ENCODE measurements at places on chromosomes 3 and 15.

- no peak for DNase-seq
Measured at GRCh38 chr3:102471001-102471400, 36.2 kb downstream of the ZPLD1 start.

DNA sequence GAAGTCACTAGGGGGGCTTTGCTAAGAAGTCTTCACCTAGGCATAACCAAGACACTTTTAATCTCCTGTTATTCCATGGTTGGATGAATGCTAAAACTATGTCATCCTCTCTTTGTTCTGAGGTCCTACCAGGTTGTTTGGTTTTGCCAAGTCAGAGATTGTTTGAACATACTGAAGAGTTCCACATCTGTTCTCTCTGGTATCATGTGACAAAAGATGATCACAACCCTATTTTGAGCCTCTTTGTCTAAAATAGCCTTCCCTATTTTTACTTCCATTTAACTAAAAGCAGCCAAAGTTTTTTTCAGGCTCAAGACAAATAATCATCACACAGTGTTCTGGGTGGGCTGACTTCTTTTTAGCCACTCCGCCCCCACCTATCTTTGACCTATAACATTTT, 218.4 kb upstream of the LMCD1 start:
- no peak for DNase-seq

GRCh38 chr15:65525622-65526021, 4.6 kb upstream of the HACD3 start:
- DNase-seq, result no peak

DNA sequence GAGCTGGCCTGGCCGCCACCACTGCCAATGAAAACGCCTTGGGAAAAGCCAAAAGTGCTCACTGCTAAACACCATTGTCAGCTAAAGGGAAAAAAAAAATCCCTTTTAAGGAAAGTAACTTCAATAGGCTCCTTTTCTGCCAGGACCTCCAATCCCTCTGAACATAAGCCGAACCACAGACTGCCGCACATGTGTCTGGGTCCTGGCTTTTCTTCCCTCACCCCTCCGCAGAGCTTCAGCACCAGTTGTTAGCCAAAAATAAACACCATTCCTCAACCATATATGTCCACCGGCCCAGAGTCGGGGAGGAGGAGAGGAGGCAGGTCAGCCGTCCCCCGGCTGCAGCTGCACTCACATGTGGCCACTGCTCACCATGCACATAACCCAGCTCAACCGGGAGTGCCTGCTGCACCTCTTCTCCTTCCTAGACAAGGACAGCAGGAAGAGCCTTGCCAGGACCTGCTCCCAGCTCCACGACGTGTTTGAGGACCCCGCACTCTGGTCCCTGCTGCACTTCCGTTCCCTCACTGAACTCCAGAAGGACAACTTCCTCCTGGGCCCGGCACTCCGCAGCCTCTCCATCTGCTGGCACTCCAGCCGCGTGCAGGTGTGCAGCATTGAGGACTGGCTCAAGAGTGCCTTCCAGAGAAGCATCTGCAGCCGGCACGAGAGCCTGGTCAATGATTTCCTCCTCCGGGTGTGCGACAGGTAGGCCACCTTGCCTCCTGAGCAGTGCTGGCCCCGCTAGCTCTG, at the start of gene FBXL22:
Gene FBXL22, plus strand, starts transcription at position 350 of the 753 bp plus-strand sequence. Its CDS starts 6 bp downstream, at position 356.
- no peak for DNase-seq

GRCh38 chr15:50390554-50391264, 33.5 kb upstream of the USP8 start:
- no peak for DNase-seq

- DNase-seq, result no peak
Measured at GRCh38 chr3:34504775-34505174, 706.3 kb downstream of the PDCD6IP start.

- DNase-seq, result no peak
Measured at GRCh38 chr3:178567611-178568010, 31.4 kb downstream of the KCNMB2 start.

DNA sequence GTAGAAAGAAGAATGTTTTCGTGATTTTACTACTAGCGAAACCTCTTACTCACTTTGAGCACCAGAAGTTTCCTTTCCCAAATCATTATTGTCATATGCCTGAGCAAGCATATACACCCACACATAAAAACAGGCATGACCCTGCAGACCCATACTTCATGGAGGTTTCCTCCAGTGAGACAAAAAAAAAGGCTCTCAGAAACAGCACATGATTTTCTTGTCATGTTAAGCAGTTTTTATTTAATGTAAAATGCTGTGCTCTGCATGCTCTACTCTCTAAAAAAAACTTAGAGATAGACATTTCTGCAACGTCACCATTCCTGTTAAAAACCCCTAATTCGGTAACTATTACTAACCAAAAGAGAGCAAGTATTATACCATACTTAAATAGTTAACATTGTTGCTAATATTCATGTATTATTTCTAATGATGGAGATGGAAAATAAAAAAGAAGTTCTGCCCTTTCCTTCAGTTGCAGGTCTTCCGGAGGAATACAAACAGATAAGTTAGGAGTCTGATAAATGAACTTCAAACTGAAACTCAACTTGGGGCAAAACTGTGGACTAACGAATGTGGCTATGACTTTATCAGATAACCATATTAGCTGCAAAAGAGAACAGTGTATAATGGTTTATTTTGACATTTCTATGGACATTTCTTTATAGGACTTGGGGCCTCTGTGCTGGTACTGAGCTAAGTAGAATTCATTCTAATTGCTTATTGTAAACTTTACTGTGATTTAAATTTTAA, 15.9 kb downstream of the CD200R1 start:
- no peak for DNase-seq

GRCh38 chr3:59246719-59247401, 197.0 kb upstream of the CFAP20DC start:
- DNase-seq, result no peak

- DNase-seq, result no peak
Measured at GRCh38 chr3:136294176-136294575, 44.0 kb downstream of the PCCB start.

- no peak for DNase-seq
Measured at GRCh38 chr3:107367353-107367752, 9.9 kb upstream of the CCDC54 start.

DNA sequence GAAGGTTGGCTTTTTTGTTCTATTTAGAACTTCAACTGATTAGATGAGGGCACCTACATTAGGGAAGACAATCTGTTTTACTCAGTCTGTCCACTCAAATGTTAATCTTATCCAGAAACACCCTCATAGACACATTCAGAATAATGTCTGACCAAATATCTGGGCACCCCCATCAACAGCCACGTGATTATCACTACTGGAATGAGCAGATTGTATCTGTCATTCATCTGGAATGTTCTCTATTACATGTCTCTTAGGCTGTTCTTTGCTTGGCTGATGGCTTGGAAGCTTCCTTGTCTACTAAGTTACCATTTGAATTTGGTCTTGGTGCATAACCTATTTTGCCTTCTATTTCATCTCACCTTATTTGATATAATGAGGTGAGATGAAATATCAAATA, 15.7 kb upstream of the LRRC58 start:
- no peak for DNase-seq

DNA sequence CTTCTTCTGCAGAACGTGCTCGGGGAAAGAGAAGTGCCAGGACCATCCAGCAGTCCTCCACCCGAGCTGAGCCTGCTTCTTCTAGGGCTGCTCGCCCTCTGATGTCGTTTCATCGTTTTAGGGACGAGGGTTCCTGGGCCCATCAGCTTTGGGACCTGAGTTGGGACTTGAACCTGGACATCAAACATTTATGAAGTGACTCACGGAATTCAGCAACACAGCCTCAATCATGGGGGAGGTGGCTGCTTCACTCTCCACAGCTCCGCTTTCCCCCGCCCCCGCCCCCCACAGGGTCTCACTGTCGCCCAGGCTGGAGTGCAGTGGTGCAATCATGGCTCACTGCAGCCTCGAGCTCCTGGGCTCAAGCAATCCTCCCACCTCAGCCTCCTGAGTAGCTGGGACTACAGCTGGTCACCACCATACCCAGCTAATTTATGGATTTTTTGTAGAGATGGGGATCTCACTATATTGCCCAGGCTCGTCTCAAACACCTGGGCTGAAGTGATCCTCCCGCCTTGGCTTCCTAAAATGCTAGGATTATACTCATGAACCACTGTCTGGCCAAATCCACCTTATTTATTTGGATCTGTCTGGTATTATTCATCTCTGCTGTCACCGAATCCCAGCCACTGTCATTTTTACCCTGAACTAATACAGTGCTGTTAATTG, 725 bp upstream of the SCAMP2 start:
- no peak for DNase-seq

DNA sequence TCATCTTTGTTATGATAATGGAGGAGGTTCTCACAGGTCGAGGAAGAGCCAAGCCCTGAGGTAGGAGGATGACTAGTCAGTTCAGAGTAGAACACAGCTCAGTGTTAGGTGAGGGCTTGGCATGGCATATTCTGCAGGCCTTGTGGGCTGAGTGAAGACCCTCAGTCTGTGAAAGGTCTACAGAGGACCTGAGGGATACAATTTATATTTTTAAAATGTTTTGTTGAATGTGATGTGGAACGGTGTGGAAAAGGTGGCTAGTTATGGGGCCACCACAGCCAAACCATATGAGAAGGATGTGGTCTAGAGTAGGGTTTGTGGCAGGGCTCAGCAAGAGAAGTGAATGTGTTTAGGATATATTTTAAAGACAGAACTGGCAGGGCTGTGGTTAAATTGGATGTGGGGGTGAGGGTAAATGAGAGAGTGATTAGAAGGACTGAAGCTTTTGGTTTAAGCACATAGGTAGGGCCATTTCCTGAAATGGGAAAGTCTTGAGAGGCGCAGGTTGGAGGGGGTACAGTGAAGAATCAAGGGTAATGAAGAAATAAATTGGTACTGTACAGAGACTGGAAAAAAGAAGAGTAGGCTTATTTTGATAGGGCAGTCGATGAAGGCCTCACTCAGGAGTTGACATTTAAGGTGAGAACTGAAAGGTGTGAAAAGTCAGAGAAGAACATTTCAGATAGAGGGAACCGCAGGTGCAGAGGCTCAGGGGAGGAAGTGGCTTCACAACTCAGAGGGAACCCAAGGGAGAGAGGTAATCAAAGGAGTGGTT, 60.5 kb downstream of the SPTSSB start:
- DNase-seq, result no peak

DNA sequence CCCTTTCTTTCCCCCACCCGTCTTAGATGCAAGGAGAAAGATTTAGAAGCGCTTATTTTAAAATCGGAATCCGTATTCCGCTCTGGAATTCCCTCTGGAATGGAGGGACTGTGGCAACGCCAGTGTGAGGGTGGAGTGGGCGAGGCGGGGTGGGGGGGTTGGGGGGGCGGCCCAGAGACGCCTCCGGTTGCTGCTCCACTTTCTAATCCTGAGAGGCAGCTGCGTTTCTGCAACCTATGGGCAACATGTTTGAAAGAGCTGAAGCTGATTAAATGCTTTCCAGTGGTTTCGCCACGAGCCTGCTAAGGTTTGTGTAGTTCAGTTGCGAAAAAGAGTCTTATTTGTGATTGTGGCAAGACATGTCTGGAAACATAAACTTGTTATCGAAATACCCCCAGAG, at the start of gene CCK:
Gene CCK, minus strand, starts transcription at position 101 of the 400 bp plus-strand sequence. CDS start 2,555 bp downstream, outside the sequence.
- DNase-seq, result no peak

GRCh38 chr3:25165306-25165705, 262.8 kb upstream of the RARB start:
- no peak for DNase-seq

DNA sequence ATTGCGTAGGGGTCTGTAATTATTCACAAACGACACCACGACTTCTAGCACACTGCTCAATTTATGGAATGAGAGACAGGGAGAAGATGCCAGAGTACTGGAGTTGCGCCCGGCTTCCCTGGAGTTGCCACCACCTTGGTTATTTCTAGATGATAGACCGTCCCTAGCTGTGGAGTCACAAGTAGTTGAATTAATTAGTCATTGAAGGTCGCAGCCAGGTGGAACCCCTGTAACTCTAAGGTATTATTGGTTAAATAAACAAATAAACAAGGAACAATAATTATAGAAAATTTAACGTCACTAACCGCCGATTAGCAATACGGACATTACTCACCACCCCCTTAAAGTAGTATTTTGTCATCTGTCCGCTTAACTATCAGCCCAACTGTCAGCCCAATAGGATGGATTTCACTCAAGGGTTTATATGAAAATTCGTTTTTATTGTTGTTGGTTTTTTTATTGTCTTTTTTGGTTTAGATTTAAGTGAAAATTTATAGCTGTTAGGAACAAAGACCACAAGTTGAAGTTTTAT, 911 bp upstream of the AZI2 start:
- DNase-seq, result no peak

DNA sequence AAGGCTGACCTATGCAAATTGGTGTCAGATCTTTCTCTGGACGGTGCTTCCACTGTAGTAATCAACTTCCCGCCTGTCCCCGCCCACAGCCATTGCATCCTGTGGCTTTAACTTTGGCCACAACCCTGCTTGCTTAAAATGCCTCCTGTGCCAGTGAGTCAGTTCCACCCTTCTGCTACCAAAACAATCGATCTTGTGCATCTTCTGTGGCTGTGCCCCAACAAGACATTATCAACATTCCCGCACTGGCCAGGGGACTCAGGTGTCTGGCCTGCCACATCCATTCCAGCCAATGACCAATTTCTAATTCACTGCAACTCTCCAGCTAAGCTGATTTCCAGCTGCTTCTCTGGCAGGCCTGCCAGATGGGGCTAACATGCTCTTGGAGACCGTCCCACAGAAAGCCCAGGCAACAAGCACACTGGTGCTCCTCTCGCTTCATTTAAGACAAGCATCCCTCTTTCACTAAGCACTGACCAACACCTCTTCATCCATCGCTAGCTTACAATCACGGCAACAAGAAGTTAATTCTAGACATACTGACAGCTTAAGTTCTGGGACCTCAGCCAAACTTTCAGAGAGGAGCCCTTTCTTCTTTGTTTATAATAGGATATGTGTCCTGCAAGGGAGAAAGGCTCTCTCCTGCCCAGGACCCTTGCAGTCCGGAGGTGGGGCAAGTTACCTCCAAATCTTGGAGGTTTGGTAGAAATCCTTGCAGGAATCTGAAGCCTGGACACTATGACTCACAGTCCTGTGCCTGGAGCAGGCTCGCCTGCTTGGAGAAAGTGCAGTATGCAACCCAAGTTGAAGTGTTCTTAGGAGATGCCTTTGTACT, 6.7 kb downstream of the CA12 start:
- no peak for DNase-seq

DNA sequence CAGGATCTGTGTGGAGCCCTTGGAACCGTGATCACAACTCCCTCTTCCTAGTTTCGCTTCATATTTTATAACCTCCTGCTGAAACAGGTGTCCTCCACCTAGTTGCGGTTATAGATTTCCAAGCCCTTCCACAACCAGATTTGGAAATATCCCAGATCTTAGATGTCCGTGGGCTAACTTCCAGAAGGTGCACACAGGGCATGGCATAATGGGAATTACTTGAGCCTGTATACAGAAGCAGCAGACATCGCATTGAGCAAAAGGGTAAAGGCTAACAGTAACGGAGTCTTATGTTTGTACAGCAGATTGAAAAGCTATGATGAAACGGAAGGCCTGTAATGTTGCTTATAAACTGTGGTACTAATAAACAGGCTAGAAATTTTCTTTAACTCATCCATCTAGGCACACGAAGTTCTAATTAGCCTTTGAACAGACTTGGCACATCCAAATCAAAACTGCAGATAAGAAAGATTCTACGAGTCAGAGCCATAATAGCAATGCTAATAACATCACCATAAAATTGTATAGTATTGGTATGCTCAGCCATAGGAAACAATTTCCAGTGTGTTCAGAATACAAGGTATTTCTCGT, 1.2 kb upstream of the USF3 start:
- peak; percentile 61 for DNase-seq

Data from hypothalamus (tissue), 51 donors.